Nephron progenitor cell (in vitro differentiated cells): ENCODE measurements at places on chromosomes 4 and X.
A peak's percentile ranks its signal among the peaks of the same experiment; 100 is the strongest.

GRCh38 chrX:54397113-54397512, 39.3 kb upstream of the WNK3 start:
- DNase-seq: no peak

- no peak for DNase-seq
These were observed 54.5 kb upstream of the FBXW7 start for GRCh38 chr4:152590179-152591031.

DNA sequence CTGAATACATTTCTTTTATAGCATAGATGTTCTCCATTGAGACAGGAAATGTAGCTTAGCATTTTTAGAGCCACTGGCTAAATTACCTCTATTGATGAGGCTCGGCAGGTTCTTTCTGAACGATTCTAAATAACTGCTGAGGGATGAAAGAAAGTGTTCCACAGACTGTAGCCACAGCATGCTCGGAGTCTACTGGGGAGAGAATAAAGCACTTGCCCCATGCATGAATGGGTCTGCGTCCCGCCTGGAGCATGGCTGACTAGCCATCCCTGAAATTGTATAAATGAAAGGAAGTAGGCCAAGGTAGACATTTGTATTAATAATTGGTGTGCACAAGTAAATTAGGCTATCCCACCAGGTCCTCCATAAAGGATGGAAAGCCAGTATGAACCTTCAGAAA, 269.8 kb downstream of the COL25A1 start:
- peak; percentile 9 for DNase-seq

DNA sequence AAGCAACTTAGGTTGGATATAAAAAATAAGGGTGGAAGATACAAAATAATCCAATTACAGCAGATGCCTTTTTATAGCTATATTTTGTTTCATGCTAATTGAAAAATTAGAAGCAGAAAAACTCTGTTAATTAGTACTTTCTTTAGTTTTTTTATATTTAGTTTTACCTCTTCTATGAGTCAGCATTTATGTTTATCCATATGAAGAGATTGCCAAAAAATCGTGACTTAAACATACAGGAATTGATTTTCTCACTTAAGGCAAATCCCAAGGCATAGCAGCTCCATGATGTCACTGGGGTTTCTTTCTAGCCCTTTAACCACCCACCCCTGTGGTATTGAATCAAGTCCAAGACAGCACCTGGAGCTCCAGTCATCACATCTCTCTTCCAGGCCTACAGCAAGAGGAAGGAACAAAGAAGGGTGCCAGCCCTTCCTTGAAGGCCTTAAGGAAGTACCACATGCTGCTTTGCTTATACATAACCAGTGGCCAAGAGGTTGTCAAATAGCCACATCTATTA, 365.8 kb upstream of the TENM3 start:
- no peak for DNase-seq

- DNase-seq: no peak
These were observed 439.2 kb downstream of the PCDH10 start for GRCh38 chr4:133588306-133588705.

GRCh38 chr4:105387466-105387865, 86.4 kb downstream of the PPA2 start:
- DNase-seq: no peak

DNA sequence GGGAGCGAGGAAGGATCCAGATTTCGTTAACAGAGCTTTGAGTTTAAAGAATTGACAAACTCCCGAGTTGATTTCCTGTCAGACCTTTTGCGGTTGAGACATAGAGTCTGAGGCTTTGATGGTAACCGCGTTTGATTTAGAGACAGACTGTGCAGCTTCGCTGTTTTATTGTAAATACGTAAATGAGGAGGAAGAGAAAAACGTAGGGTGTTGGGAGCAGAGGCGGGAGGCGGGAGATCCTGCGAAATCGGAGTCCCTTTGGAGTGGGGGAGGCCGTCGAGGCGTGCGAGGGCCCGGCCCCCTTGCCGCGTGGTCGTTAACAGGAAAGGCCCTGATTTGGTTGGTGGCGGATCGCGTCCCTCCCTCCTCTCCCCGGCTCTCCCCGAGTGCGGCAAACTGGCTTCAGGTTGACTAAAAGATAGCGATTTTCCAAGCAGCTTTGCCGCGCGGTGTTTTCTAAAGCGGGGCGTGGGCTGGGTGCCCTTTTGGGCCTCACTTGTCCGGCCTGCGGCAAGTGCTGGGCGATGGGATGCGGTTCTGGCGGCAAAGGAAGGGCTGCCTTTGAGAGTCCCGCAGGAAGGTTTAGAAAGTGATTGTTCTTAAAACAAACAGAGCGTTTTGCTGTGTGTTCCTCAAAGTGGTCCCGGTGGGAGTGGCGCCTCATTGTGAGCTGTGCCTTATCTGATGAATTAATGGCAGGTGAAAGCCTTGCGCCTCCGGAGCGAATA, 857 bp downstream of the SCML1 start:
- peak; percentile 53 for DNase-seq

GRCh38 chr4:89337681-89338080, 30.1 kb upstream of the GPRIN3 start:
- DNase-seq: no peak

- DNase-seq: no peak
These were observed 134.2 kb downstream of the CAMK2D start for GRCh38 chr4:113627321-113627720.

- DNase-seq: no peak
These were observed 9.8 kb upstream of the WFS1 start for GRCh38 chr4:6259886-6260285.

DNA sequence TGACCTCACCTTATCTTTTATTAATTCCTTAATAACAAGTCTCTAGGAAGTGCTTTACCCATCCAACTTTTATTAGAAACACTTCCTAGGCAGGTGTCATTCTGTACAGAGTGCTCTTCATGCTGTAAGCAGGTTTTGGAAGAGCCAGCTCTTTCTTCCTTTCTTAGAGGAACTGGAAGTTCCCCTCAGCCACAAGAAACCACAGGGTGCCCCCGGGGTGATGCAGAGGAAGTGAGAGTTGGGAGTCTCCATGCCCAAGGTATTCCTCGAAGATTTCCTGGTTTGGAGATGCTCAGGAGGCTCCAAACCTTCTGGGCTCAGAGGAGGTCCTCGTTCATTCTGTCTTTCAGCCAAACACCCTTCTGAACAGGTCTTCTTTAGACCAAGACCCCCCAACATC, 83.8 kb downstream of the EGF start:
- no peak for DNase-seq

- no peak for DNase-seq
These were observed 175.3 kb upstream of the FGF13 start for GRCh38 chrX:138886769-138887168.

DNA sequence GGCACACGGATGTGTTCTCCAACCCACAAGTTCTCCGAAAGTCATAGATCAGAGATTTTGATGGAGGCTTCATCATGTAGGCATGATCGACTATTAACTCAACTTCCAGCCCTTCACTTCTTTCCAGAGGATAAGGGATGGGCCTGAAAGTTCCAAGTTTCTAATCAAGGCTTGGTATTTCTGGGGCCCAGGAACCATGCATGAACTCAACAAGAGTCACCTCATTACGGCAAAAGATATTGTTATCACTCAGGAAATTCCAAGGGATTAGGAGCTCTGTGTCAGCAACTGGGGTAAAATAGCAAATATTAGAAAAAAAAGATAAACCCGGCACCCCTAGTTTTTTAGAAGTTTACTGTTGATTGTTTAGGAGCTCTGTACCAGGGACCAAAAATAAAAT, 240.1 kb upstream of the PPP1R2C start:
- no peak for DNase-seq

DNA sequence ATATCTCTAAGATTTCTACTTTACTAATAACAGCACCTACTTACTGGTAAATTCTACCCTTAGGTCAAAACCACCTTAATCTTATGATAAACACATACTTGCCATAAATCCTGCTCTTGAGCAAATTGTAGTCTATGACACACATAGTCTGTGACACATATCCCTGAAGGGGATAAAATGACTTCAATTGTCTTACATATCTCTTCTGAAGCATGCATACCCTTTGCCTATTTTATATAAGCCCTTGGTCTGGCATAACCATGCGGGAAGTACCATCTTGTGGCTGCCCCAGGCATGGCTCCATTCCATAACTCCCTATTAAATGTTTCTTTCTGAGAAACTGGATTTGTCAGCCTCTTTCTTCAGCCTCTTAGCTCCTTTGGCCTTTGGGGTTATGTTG, 248.9 kb downstream of the SLC7A11 start:
- no peak for DNase-seq

DNA sequence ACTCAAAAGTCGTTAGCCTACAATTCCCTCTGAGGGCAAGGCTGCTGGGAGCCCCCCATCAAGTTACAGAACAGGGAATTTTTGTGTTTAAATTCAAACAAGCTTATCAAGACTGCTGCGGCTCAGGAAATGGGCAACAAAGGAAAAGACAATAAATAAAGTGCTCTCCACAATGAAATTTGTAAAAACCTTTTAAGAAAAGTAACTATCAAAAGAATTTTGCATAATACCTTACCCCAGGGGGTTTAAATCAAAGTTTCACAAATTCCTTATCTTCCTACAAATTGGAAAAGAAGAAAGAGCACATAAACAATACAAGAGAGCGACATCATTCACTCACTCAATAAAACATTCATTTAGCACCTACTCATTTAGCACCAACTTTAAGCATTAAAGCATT, 97.9 kb upstream of the CCDC160 start:
- DNase-seq: no peak

- no peak for DNase-seq
These were observed 12.4 kb downstream of the USP46 start for GRCh38 chr4:52646741-52647140.

DNA sequence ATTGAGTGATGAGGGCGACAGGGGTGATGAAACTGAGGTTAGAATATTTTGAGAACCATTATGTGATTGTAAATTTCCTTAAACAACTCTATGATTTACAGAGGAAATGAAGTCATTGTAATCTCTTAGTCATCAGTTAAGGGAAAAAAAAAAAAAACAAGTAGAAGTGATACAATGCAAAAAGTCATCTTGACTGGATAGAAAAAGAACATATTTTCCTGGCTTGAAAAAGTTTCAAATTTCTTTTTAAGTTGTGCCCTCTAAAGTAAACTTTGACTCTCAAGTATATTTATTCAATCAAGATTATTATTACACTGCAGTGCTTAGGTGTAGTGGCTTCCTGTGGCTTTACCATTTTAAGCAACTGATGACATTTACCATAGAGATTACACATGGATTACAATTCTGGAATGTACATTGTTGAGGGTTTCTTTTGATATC, 40.6 kb downstream of the GABRB1 start:
- no peak for DNase-seq

DNA sequence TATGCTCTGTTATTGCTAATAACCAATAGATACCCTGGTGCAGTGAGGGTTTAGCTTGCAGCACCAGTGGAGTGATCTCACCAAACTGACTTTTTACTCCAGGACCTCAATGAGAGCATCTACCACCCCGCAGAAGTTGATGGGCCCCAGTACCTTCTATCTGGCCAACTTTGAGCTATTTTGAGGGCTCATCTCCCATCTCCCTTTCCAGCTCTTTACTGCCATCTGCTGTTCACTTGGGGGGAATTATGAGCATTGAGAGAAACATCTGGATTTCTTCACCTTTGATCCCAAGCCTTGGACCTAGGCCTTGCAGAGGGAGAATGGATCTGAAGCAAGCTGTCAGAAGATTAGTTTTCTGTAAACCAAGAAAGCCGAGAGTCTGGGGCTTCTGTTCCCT, 143.6 kb downstream of the TMEM164 start:
- DNase-seq: peak; percentile 53

DNA sequence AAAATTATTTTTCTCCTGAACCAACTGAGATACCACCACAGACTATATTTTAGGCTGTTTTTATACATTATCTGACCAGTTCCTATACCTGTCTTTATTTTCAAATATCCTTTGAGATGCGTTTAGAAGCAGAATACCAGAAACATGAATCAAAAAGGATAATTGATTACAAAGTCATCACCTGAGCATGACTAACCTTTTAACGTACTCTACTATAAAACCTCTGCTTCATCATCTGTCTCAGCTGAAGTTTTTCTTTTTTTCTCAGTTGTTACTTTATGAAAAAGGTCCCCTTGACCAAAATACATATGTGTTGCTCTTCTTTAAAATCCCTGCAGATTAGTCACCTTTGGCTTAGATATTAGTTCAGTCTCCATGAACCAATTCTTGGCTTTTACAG, 109.8 kb downstream of the AMMECR1 start:
- no peak for DNase-seq

- DNase-seq: no peak
These were observed 66.9 kb downstream of the KLHL13 start for GRCh38 chrX:118049713-118050112.

DNA sequence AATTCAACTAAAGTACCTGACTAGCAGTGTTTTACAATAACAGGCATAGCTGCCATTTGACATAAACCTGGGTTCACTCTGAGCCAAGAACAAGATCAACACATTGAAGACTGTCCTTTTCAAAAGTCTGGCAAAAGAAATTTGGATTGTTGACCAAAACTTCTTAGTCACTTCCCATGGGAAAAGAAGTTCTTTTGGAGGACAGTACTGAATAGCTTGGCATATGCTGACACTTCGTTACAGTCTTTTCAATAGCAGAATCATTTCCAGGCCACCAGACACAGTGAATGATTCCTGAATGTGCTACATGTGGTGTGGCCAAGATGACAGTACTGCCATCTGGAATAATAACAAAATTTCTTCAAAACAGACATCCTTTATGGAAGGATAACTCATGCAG, 560.3 kb downstream of the GRID2 start:
- DNase-seq: no peak

DNA sequence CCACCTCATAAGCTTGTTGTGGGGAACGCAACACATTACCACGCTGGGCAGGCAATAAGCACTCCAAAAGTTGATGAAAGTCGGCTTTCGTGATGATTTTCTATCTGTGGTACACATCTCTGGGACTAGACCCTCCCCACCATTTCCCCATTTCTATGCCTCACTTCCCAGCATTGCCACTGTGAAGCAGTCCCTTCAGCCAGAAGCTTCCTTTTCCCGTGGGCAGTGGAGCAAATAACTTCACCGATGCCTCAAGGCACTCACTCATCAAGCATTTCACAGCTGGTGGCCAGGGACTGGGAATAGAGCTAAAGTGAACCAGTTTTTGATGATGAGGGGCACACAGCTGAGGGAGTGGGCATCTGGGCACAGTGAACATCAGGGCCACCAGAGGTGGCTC, 18.9 kb downstream of the C4orf50 start:
- DNase-seq: no peak

- no peak for DNase-seq
These were observed 174.6 kb downstream of the ZNF330 start for GRCh38 chr4:141395246-141395830.

DNA sequence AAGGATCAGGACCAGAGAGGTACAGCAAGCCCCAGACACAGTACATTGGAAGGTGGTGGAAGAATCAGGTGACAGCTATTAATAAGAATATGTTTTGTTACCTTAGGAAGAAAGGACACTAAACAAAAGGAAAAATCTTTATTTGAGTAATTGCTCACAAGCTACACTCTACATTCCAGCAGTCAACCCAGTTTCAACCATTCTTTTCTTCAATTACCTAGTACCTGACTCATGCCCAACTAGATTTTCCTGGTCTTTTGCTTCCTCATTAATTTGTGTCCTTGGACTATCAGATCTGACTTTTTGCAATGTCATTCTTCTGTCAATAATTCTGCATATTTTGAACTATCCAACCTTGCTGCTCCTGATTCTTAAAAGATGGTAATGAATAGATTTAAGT, 22.5 kb upstream of the GLRA2 start:
- DNase-seq: no peak

- DNase-seq: no peak
These were observed 20.8 kb upstream of the FREM3 start for GRCh38 chr4:143721317-143721716.
